Naive B cell (primary cell): ENCODE measurements at places on chromosomes 12 and 14. TPM values are rescaled to one million over a fixed set of nuclear protein-coding genes. Genes with fewer than 3 reads are reported as not detected.

DNA sequence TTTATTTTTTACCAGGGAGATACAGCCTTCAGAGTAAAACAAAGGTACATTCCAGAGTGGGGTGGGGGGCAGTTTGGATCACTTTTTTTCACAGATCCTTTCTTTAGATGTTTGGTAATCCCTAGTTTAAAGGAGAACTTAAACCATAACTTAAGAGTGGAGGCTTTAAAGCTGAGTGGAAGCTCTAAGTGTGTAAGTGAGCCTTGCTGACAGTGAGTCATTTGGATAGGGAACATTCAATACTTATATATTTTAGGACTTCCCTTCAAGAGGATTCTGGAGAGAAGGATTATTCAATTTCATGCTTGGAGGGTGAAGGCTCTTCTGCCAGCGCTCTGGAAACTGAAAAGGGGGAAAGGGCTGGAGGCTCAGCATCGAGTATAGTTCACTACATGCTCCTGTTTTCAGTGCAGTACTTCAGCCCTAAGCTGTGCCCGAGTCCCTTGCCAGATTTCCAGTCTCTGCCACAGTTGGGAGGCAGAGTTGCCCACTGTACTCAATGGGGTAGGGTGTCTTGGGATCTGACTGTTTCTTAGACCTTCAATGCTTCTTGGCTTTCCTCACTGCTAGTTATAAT, 8.4 kb downstream of the PRKAG1 start:
- H3K4me1 ChIP-seq: peaks cover 6% of the 10 kb centered on the region
- DNase-seq: no peak
- no peaks in the 10 kb centered on the region for H3K27me3 ChIP-seq

DHRS2 gene
- polyA plus RNA-seq: not detected

VCPKMT gene
- polyA plus RNA-seq: 43.3 TPM

GRCh38 chr12:6821591-6822425, at the start of gene GPR162:
GPR162 (plus strand) TSS chr12:6821821; CDS start chr12:6823899, 2,078 bp downstream.
- no peaks in the 10 kb centered on the region for H3K36me3 ChIP-seq
- peaks cover 89% of the 10 kb centered on the region for H3K27me3 ChIP-seq
- no peak for DNase-seq
- peaks cover 28% of the 10 kb centered on the region for H3K4me1 ChIP-seq

- no peaks in the 10 kb centered on the region for H3K36me3 ChIP-seq
- no peak overlapping the region for H3K4me3 ChIP-seq
- no peak overlapping the region for H3K27ac ChIP-seq
Measured at GRCh38 chr14:86221000-86221399, 691.1 kb downstream of the FLRT2 start.

DNA sequence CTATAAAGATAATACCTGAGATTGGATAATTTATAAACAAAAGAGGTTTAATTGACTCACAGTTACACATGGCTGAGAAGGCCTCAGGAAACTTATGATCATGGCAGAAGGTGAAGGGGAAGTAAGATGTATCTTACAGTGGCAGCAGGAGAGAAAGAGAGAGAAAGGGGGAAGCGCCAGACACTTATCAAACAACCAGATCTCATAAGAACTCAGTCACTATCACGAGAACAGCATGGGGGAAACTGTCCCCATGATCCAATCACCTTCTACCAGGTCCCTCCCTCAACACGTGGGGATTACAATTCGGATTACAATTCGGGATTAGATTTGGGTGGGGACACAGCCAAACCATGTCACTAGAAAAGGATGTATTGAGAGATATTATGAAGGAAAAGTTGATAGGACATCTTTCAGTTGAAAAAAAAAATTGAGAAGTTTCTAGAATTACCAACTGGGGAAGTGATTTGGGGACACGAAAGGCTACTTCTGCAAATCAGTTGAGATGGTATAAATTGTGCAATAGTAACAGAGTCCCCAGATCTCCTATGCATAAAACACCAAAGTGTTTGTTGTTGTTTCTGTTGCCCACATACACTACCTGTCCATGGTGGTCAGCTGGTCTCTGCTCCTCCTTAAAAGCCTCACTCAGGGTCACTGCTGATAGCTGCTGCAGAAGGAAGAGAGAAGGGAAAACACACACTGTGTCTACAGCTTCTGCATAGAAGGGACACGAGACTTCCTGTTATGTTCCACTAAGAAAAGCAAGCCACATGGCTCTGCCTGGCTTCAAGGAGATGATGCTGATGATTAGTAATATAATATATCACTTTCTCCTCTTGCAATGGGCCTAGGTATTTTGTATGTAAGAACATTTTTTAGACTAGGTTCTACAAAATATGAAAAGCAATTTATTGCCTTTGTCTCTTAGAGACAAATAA, 465.5 kb downstream of the PDZRN4 start:
- peaks cover 4% of the 10 kb centered on the region for H3K27me3 ChIP-seq
- no peak overlapping the region for H3K27ac ChIP-seq
- DNase-seq: no peak
- no peaks in the 10 kb centered on the region for H3K36me3 ChIP-seq

HDAC7 gene
- polyA plus RNA-seq: 7.6 TPM

GRCh38 chr12:49874142-49874897, 29.4 kb downstream of the FAIM2 start:
- no peaks in the 10 kb centered on the region for H3K36me3 ChIP-seq
- H3K27me3 ChIP-seq: peaks cover 8% of the 10 kb centered on the region
- no peak overlapping the region for H3K27ac ChIP-seq
- H3K4me1 ChIP-seq: no peaks in the 10 kb centered on the region

DNA sequence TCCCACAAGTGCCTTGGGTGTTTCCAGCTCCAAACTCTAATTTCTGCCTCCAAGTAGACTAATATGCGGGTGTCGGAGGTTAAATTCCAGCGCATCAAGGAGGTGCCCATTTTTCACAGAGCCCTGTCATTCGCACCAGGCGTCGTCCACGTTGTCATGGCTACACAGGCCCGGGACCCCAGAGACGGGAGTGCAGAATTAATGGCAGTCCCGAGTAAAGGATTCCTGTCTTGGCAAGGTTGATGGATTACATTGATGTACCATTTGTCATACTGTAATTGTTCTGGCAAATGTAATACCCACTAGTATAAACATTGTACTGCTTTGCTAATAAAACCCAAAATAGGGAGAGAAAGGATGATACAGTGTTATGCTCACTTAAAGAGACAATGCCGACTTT, 222.9 kb upstream of the MYL2 start:
- H3K4me3 ChIP-seq: no peak overlapping the region
- H3K27me3 ChIP-seq: peaks cover 25% of the 10 kb centered on the region
- no peak overlapping the region for H3K27ac ChIP-seq
- no peaks in the 10 kb centered on the region for H3K36me3 ChIP-seq
- no peak for DNase-seq

- H3K4me1 ChIP-seq: peaks cover 51% of the 10 kb centered on the region
- no peak for DNase-seq
Measured at GRCh38 chr12:47306130-47306529, 226.4 kb upstream of the AMIGO2 start.

- peaks cover 4% of the 10 kb centered on the region for H3K4me1 ChIP-seq
- DNase-seq: no peak
- no peak overlapping the region for H3K27ac ChIP-seq
- H3K4me3 ChIP-seq: no peak overlapping the region
- no peaks in the 10 kb centered on the region for H3K27me3 ChIP-seq
Measured at GRCh38 chr12:12214635-12215131, 52.2 kb downstream of the LRP6 start.

GRCh38 chr12:80791863-80792262, 75.2 kb downstream of the MYF5 start:
- no peaks in the 10 kb centered on the region for H3K36me3 ChIP-seq
- H3K27ac ChIP-seq: no peak overlapping the region
- H3K4me1 ChIP-seq: no peaks in the 10 kb centered on the region
- no peaks in the 10 kb centered on the region for H3K27me3 ChIP-seq

DNA sequence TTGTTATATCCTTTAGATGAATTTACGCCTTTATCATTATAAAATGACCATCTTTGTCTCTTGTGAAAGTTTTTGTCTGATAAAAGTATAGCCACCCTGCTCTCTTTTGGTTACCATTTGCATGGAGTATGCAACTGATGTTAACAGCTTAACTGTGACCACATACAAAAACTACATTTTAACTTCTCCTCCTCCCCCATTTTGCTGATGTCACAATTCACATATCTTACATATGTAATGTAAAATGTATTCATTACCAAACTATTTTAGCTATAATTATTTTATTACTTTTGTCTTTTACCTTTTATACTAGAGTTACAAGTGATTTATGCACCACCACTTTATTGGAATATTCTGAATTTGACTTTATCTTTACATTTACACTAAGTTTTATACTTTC, 184.5 kb upstream of the NPAS3 start:
- no peaks in the 10 kb centered on the region for H3K4me1 ChIP-seq
- no peak for DNase-seq
- H3K27me3 ChIP-seq: no peaks in the 10 kb centered on the region
- H3K27ac ChIP-seq: no peak overlapping the region
- no peak overlapping the region for H3K4me3 ChIP-seq

RAD51AP1 gene
- polyA plus RNA-seq: 12.4 TPM

FSCB gene
- not detected for polyA plus RNA-seq

DNA sequence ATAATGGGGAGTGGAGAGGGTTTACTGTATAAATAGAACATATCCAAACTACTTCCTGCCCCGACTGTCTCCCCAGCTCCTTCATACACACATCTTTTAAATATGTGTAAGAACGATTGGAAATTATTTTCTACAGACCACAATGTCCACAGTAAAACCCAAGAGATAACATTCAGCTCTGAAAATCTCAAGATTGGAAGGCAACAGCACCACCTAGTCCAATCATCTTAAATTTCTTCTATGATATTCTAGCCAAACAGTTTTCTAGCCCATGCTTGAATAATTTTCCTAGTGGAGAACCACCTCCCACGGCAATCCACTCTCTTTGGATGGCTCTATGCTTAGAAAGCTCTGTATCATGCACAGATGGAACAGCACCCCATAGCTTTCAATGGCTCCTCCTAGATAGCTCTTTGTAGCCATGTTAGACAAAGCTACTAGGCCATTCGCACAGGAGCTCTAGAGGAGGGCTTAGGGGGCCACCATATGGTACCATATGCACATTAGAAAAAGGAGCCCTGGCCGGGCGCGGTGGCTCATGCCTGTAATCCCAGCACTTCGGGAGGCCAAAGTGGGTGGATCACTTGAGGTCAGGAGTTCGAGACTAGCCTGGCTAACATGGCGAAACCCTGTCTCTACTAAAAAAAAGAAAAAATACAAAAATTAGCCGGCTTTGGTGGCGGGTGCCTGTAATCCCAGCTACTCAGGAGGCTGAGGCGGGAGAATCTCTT, 18.1 kb downstream of the VDR start:
- DNase-seq: no peak
- no peaks in the 10 kb centered on the region for H3K36me3 ChIP-seq
- no peak overlapping the region for H3K4me3 ChIP-seq
- H3K27ac ChIP-seq: no peak overlapping the region
- H3K27me3 ChIP-seq: peaks cover 13% of the 10 kb centered on the region

GRCh38 chr14:52279408-52279807, 11.9 kb downstream of the PTGDR start:
- no peaks in the 10 kb centered on the region for H3K36me3 ChIP-seq
- DNase-seq: no peak
- no peak overlapping the region for H3K4me3 ChIP-seq
- no peaks in the 10 kb centered on the region for H3K4me1 ChIP-seq

GRCh38 chr14:94768521-94769390, 1.2 kb downstream of the GSC start:
- peaks cover 19% of the 10 kb centered on the region for H3K4me1 ChIP-seq
- H3K27ac ChIP-seq: no peak overlapping the region
- no peak for DNase-seq

- no peak for DNase-seq
- H3K4me3 ChIP-seq: no peak overlapping the region
- no peaks in the 10 kb centered on the region for H3K36me3 ChIP-seq
- no peaks in the 10 kb centered on the region for H3K4me1 ChIP-seq
- no peaks in the 10 kb centered on the region for H3K27me3 ChIP-seq
- no peak overlapping the region for H3K27ac ChIP-seq
Measured at GRCh38 chr12:4009979-4010704, 136.9 kb upstream of the PARP11 start.

DNA sequence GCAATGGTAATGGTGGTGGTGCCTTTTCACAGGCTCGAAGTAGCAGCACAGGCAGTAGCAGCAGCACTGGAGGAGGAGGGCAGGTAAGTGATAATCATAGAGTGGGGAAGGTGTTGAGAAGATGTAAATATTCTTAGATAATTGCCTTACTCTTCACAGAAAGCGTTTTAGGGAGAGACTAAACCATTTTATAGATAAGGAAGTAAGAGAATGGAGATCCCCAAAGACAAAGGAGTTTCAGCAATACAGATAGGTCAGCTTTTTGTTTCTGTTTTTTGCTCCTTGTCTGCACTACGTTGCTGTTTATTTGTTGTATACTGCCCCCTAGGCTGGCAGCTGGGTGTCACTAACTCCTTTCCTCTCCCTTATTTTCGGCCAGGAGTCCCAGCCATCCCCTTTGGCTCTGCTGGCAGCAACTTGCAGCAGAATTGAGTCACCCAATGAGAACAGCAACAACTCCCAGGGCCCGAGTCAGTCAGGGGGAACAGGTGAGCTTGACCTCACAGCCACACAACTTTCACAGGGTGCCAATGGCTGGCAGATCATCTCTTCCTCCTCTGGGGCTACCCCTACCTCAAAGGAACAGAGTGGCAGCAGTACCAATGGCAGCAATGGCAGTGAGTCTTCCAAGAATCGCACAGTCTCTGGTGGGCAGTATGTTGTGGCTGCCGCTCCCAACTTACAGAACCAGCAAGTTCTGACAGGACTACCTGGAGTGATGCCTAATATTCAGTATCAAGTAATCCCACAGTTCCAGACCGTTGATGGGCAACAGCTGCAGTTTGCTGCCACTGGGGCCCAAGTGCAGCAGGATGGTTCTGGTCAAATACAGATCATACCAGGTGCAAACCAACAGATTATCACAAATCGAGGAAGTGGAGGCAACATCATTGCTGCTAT, 2.0 kb downstream of the SP1 start:
- peaks cover 37% of the 10 kb centered on the region for H3K4me1 ChIP-seq
- no peaks in the 10 kb centered on the region for H3K27me3 ChIP-seq
- H3K27ac ChIP-seq: peak overlapping the region; percentile 91
- H3K4me3 ChIP-seq: peak overlapping the region; percentile 78
- H3K36me3 ChIP-seq: peaks cover 18% of the 10 kb centered on the region

DNA sequence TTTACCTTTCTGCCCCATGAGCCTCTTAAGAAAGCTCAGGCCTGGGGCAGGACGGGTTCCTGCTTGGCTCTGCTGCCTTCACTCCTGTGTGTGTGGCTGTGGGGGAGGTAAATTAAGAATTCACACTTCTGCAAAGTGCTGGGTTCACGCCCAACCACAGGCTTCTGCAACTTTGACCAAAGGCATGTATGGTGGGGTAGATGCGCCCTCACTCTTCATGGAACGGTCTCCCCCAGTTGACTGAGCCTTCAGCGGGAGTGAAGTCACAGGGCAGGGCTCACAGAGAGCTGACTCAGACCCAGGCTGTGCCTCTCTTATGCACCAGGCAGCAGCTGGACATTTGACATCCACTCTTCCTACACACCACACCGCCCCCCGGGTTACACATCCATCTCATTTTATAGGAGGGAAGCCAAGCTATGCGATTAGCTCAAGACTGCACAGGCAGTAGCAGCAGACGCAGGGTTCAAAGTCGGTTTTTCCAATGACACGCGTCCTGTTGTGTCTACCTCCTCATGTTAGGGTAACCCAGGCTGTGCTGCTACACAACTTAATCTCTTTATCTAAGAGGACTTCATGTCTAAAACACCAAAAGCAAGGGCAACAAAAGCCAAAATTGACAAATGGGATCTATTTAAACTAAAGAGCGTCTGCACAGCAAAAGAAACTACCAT, 15.4 kb upstream of the BCL11B start:
- peaks cover 11% of the 10 kb centered on the region for H3K36me3 ChIP-seq
- H3K4me1 ChIP-seq: peaks cover 4% of the 10 kb centered on the region
- no peak overlapping the region for H3K27ac ChIP-seq
- DNase-seq: no peak
- peaks cover 45% of the 10 kb centered on the region for H3K27me3 ChIP-seq
